Posterior vena cava (tissue), 2 donors: ENCODE measurements at places on chromosomes 3 and 15. TPM values are rescaled to one million over a fixed set of nuclear protein-coding genes. Genes with fewer than 3 reads are reported as not detected.

The PPM1L gene
- 13.0 TPM for total RNA-seq

The GASK1A gene
- 35.0 TPM for total RNA-seq

The MFGE8 gene
- total RNA-seq = 829 TPM

The EDEM1 gene
- total RNA-seq = 28.1 TPM

The RPLP1 gene
- total RNA-seq = 1,408 TPM

The ZNF501 gene
- total RNA-seq = 7.2 TPM

The MBD4 gene
- 23.1 TPM for total RNA-seq

The RBP2 gene
- not detected for total RNA-seq

The KLHL25 gene
- total RNA-seq = 10.0 TPM

The FMN1 gene
- 20.2 TPM for total RNA-seq

The DPPA2 gene
- not detected for total RNA-seq

DNA sequence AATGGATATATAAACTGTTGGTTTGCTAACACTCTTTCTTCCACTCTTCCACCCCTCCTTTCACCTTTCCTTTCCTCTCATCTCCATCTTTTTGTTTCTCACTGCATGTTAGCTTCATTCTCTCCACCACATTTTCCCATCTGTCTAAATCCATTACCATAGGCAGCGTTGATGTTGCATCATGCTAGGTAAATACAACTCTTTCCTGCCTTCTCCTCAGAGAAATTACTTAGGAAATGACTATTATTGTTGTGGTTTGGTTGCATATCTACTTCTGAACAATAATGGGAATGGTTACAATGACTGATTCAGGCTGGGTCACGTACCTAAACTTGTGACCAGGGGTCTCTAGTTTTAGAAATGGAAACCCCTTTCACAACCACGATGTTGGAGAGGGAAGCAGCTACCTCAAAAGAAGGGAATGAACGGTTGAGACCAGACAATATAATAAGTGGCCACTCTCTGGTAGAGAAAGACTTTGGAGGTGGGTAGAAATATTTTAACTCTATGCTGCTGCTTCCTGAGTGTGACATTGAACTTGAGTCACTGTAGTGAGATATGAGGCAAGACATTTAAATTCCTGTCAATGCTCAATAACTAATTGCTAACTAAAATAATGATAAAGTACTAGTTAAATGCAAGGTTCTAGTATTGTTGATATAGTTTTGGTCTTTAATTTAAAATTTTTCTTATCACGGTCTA, 314.1 kb upstream of the TGFBR2 start:
- no peak for DNase-seq

- DNase-seq = peak; percentile 34
Measured at GRCh38 chr3:167113035-167113830, 266.9 kb downstream of the ZBBX start.

GRCh38 chr15:53962646-53963561, 15.3 kb upstream of the UNC13C start:
- no peak for DNase-seq

DNA sequence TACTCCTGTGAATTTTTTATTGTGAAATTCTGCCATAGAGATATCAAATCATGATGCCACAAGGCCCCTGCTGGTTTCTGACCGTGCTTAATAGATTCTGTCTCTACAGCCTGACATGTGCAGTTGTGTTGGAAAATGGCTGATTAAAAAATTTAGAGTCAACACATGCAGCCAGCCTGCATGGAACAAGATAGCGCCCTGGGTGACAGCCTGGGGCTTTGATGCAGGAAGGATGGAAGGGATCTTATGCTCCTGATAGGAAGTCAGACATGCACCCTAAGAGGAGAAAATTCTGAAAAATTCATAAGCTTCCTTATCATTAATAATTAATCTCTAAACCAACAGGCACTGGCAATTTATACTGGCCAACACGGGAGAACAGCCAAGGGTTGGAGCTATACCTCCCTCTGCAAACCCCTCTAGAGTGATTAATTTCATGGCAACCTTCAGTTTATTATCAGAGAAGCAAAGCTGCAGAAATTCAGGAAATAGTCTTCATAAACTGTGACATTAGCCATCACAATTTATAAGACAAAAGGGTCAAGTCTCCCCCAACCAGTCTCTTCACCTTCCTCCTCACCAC, 198.4 kb downstream of the CADPS start:
- DNase-seq = no peak

DNA sequence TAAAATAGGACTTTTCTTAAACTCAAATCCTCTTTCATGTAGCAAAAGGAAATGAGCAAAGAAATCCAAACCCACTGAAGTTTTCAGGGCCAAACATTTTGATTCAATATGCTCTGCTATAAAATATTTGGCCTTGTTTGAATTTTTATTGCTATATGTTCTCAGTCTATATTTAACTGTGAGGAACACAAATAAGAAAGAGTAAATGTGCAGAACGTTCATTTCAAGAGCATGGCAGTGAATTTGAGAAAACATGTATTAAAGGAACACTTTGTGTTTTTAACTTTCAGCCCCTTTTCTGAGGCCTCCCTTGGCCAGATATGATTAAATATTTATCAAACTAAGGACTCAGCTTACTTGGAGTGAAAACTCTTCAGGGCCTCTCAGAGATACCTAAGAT, 124.7 kb upstream of the CCNL1 start:
- no peak for DNase-seq

DNA sequence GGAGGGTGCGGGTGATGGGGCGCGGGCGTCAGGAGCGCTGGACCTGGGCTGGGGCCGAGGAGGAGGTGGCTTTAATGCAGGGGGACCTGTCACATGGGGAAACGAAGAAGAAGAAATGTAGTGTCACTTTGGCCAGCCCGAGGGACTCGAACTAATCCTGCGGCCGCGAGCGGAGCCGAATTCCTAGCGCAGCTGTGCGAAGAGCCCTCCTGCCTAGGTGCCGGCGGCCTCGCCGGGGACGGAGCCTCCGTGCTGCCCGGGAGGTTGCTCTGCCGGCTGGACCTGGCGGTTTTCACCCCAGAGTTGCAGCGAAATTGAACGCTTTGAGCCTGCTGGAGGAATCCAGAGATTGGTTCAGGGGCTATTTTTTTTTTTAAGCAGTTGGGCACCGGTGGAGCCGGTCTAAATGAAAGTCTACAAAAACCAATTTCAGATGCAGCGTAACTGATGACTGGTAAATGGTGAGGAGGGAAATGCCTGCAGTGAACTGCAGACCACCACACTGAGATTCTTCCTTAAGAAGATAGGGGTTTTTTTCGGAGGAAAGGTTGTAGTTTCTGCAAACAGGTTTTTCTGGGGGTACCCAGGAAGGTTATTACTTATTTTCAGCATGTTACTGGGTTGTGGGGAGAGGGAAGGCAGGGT, 662 bp downstream of the TMEM108 start:
- peak; percentile 79 for DNase-seq

DNA sequence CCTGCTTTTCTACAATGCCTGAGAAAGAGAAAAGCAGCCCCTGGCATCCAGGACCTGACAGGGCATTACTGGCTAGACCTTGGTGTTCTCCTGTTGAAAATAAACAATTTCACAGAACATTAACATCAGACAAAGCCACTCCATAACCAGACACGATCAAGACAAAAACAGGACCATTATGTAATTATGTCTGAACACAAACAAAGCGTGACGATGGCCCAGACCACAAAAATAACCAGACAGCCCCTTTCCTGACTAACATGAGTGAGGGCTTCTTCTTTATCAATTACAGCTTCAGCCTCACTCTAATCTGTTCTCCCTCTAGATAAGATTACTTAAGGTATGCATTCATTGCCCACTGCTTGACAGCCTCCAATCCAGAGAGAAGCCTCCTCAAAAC, 172.7 kb upstream of the LMCD1 start:
- DNase-seq = no peak

- no peak for DNase-seq
Measured at GRCh38 chr3:34856081-34856947, 783.0 kb upstream of the ARPP21 start.

DNA sequence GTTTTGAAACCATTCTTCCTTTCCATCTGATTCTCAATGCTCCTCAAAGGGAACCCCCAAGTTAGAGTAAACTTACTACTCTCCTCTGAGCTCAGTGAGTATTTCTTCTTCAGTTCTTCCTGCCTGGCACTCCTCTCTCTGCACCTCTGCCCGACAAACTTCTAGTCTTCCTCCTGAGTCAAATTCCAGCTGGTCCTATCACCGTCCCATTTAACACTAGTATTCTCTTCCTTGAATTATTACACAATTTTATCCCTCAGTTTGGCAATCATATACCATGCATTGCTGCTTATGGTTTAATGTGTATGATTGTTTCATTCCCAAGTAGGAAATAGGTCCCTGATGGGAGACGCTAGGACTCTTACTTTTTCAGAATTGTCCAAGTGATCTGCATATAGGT, 279.7 kb downstream of the MECOM start:
- no peak for DNase-seq

DNA sequence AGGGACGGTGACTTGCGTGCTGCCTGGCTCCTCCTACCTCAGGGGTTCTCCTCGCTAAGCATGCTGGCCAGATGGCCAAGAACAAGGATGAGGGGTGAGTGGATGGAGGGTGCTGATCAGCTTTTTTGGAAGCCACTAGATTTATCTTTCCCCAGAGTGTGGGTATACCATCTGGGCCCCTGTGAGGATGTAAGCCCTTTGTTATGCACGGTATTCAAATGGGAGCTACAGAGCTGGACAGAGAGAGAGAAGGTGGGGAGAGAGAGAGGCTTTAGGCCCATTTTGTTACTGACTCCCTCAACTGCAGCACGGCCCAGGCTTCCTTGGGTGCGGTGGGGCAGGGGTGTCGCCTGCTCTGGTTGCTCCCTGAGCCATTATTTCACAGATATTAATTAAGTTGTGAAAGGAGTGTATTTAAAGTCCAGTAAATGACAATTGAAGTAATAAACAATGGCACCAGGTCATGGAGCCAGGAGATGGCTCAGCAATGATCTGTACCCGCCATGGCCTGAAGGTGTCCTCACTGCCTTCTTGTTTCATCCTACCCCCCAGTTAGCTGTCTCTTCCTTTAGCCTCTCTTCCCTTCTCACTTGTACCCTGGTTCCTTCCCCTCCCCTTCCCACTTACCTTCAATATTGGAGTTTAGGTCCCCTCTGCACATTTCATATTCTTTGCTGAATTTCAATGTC, 158.0 kb downstream of the CLSTN2 start:
- no peak for DNase-seq

- DNase-seq = no peak
Measured at GRCh38 chr3:123229145-123229544, 27.4 kb downstream of the SEC22A start.

DNA sequence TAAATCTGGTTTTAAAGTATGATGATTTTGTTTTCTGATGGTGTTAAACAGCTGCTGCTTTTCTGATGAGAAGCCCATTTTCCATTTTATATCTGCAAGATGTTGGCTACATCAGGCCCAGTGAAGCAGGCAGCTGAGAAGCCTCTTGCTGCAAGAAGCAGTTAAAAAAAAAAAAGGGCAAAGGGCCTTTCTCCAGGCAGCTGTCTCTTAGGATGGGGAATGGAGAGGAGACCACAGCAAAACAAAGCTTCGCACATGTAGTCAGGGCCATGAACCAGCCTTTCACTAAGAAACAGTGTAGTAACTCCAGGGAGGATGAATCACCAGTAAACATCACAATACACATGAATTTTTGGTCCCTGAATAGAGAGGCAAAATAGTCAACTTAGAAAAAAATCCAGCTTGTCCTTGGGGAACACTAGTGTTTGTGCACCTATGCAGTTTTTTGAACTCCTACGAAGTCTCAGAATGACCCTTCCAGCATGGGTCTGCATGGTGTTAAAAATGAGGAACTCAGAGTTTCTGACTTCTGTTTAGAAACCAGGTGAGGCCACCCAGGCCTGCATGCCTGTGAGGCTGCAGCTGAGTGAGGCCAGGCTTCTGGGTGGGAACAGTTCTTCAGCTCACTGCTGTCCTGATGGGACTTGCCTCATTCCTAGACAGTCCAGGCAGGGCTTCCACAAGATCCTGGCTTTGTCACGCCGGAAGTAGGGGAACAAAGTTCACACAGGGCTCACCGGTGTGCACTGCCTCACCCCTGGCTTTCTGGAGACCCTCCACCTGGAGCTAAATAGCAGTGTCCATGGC, 518.7 kb downstream of the MCTP2 start:
- DNase-seq = no peak

- DNase-seq = no peak
Measured at GRCh38 chr3:192687488-192688152, 39.7 kb downstream of the FGF12 start.

DNA sequence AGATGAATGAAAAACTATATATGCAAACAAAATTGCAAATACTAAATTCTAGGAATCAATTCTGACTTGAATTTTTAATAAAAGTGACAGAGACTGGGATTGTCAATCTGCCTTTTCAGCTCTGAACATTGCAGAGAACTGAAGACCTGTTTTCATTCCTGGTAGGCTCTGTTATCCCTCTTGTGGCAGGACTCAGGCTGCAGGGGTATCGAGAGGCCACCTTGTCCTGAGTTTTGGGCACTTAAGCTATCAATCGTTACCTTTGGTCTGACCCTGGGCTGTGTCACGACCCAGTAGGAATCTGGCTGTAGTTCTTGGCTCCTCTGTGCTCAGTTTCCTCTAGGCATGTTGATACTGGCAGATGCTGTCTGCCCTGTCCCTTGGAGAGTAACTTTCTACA, 238.0 kb downstream of the CACNA2D3 start:
- DNase-seq = no peak

- DNase-seq = no peak
Measured at GRCh38 chr15:48802257-48802656, 8.6 kb downstream of the CEP152 start.

DNA sequence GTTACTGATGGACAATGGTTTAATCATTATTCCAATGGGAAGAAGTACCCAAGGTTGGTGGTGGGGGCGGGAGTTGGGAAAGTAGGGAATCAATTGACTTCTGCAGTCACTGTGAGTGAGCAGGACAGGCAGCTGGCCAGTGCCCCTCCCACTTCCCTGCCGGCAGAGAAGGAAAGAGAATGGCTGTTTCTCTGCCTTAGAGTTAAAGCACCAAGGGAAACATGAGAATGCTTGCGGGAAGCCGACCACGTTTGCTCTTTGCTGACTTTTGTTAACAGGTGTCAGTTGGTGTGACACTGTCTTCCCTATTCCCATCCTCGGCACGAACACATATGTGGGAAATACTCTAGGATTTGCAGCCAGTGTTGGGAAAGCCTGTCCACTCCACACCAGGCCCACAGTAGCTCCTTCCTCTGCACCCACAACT, 33.5 kb upstream of the MFSD1 start:
- peak; percentile 92 for DNase-seq

DNA sequence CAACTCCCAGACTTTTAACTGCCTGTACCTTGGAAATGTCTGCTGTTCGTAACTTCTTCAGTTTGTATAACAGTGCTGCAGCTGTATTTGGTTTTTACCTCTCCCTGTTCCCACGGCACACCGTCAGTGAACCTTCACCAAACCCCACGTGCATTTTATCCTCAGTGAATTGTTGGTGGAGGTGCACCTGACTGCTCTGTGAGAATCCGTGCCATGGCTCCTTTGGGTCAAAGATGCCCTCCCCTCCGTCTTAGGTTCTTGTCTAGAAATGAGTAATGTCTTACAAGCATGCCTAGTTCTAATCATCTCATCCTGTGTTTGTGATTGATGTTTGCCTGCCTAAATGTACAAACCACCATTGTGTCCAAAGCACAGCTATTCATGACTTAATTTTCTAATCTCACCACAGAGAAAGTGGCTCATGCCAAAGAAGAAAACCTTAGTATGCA, 28.2 kb downstream of the TPM1 start:
- no peak for DNase-seq
